Activated CD4-positive, alpha-beta T cell treated with anti-CD3 and anti-CD28 coated beads, Interleukin-2, amount 10 ng/mL, durations not matched to agents 7 days and 5 days (primary cell): ENCODE measurements at places on chromosomes 2 and 18. TPM values are rescaled to one million over a fixed set of nuclear protein-coding genes. Genes with fewer than 3 reads are reported as not detected.

GRCh38 chr2:49035481-49035880 is 118.8 kb downstream of the FSHR start:
- H3K4me3 ChIP-seq, result no peak overlapping the region
- H3K27ac ChIP-seq, result no peak overlapping the region
- no peaks in the 10 kb centered on the region for H3K4me1 ChIP-seq
- no peaks in the 10 kb centered on the region for H3K36me3 ChIP-seq
- no peak for DNase-seq
- no peaks in the 10 kb centered on the region for H3K27me3 ChIP-seq

DNA sequence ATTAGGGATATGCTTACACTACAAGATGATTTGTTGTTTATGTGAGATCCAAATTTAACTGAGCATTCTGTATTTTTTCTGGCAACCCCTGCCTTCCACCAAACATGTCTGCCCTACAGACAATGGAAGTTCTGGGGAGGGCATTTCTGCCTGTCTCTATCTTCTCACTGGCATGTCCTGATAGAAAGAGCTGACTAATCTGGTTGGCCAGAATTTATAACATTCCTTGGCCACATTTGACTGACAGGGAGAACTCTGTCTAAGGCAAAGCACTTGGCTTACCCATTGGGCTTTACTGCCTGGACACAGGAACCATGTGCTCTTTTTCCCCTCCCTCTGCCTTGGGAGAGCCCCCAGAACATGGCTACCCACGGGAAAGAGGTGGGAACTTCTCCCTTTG is 70.6 kb upstream of the TMEM178A start:
- H3K27me3 ChIP-seq, result no peaks in the 10 kb centered on the region
- no peak for DNase-seq
- H3K4me1 ChIP-seq, result no peaks in the 10 kb centered on the region
- H3K36me3 ChIP-seq, result no peaks in the 10 kb centered on the region

GRCh38 chr2:104434318-104434792 is 419.6 kb upstream of the POU3F3 start:
- DNase-seq, result peak; percentile 6
- H3K27ac ChIP-seq, result no peak overlapping the region
- H3K36me3 ChIP-seq, result no peaks in the 10 kb centered on the region
- peaks cover 12% of the 10 kb centered on the region for H3K4me1 ChIP-seq

- H3K36me3 ChIP-seq, result no peaks in the 10 kb centered on the region
- peaks cover 21% of the 10 kb centered on the region for H3K27me3 ChIP-seq
- no peaks in the 10 kb centered on the region for H3K4me1 ChIP-seq
- H3K27ac ChIP-seq, result no peak overlapping the region
- no peak overlapping the region for H3K4me3 ChIP-seq
Measured at GRCh38 chr18:25935356-25935755, 155.1 kb downstream of the SS18 start.

GRCh38 chr2:172701250-172701649 is 34.4 kb upstream of the RAPGEF4 start:
- peaks cover 11% of the 10 kb centered on the region for H3K4me1 ChIP-seq
- no peak overlapping the region for H3K27ac ChIP-seq
- H3K27me3 ChIP-seq, result peaks cover 7% of the 10 kb centered on the region
- DNase-seq, result no peak
- H3K36me3 ChIP-seq, result no peaks in the 10 kb centered on the region

DNA sequence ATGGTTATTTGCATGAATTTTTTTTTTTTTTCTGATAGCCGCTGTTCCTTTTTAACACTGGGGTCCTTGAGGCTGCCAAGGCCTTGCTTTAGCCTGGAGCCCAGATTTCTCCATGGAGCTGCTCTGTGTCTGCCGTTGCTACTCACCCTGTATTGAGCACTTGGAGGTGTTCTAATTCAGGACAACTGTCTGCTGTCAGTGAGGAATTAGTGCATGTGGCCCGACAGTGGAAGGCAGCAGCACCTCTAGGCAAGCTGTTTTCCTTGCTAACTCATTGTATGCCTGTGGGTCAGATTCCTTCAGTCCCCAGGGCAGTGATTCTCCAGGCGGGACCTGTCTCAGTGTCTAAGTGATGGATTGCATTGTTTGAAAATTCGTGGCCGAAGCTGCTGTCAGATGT is 147.7 kb upstream of the DPP10 start:
- no peak overlapping the region for H3K27ac ChIP-seq
- no peak for DNase-seq
- H3K27me3 ChIP-seq, result no peaks in the 10 kb centered on the region
- H3K4me3 ChIP-seq, result no peak overlapping the region
- H3K4me1 ChIP-seq, result no peaks in the 10 kb centered on the region
- no peaks in the 10 kb centered on the region for H3K36me3 ChIP-seq

DNA sequence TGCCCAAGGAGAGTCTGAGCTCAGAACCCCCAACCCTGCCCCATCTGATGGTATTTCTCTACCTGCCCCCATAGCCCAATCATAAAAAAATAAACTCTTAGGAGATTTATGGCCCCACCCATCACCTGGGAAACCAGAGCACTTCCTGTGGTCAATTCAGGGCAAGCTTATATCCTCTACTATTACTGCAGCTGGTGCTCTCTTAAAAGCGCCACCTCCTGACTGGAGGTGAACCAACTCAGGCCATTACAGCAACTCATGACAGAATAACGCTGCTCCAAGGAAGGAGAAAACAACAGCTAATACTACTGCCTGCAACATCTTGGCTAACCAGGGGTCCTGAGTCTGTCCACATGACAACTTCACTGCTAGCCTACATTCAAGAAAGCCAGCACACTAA is 195.7 kb downstream of the MTCL1 start:
- no peak overlapping the region for H3K27ac ChIP-seq
- no peaks in the 10 kb centered on the region for H3K4me1 ChIP-seq
- no peaks in the 10 kb centered on the region for H3K36me3 ChIP-seq
- peaks cover 29% of the 10 kb centered on the region for H3K27me3 ChIP-seq

- no peak for DNase-seq
- no peaks in the 10 kb centered on the region for H3K36me3 ChIP-seq
- no peak overlapping the region for H3K4me3 ChIP-seq
- H3K27ac ChIP-seq, result no peak overlapping the region
- no peaks in the 10 kb centered on the region for H3K4me1 ChIP-seq
Measured at GRCh38 chr2:231330311-231330710, 65.2 kb upstream of the B3GNT7 start.

GRCh38 chr2:98908931-98909316 is 27.1 kb downstream of the CRACDL start:
- peaks cover 32% of the 10 kb centered on the region for H3K4me1 ChIP-seq
- H3K27ac ChIP-seq, result no peak overlapping the region
- H3K4me3 ChIP-seq, result no peak overlapping the region
- DNase-seq, result no peak

DNA sequence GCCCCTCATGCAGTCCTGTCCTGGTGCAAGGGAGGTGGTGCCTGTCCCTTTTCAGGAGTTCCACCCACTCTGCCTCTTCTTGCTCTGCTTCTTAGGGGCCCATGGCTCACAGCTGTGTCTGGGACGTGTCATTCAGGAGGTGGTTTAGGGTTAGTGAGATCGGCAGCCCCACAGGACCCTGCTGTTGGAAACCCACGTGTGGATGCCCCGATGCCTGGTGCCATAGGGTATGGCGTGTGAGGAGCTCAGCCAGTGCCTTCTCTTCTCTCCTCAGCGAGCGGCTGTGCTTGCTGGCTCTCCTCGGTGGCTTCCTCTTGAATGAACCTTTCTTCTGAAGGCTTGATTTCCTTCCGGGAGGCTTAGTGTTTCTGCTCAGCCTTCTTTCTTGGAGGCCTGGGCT is 55.2 kb downstream of the LDLRAD4 start:
- H3K27me3 ChIP-seq, result no peaks in the 10 kb centered on the region
- peak; percentile 55 for DNase-seq
- H3K4me1 ChIP-seq, result peaks cover 59% of the 10 kb centered on the region
- H3K4me3 ChIP-seq, result peak overlapping the region; percentile 67
- peaks cover 15% of the 10 kb centered on the region for H3K36me3 ChIP-seq

DNA sequence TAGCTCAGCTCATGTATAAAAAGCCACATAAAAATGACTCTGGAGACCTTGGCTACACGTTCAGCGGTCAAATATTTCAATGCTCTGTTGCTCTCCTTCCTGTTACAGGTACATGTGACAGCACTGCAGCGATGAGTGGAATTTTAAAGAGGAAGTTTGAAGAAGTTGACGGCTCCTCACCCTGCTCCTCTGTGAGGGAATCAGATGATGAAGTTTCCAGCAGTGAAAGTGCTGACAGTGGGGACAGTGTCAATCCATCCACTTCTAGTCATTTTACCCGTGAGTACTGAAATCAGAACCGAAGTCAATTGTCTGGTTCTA is 125.4 kb downstream of the CSRNP3 start:
- peaks cover 2% of the 10 kb centered on the region for H3K27me3 ChIP-seq

DNA sequence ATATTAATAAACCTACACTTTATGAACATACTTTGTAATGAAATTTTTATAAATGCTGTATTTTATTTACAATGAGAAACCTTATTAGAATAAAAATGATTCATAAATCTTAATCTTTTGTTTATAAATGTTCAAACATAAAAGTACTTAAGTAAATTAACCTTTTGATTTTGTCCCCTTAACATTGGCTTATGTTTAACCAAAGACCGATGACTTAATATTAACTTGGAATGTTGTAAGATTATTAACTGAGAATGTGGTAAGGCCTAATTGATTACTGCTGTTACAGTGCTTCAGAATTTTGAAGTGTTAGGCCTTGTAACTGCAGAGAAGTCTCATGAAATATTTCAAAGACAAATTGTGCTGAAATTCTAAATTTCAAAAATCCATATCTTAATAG is 5.7 kb downstream of the CPS1 start:
- H3K27ac ChIP-seq, result no peak overlapping the region
- no peaks in the 10 kb centered on the region for H3K27me3 ChIP-seq
- no peaks in the 10 kb centered on the region for H3K4me1 ChIP-seq

- H3K27me3 ChIP-seq, result peaks cover 35% of the 10 kb centered on the region
- no peaks in the 10 kb centered on the region for H3K4me1 ChIP-seq
- H3K4me3 ChIP-seq, result no peak overlapping the region
- no peak for DNase-seq
- H3K27ac ChIP-seq, result no peak overlapping the region
Measured at GRCh38 chr2:27291865-27292264, 9.6 kb downstream of the TRIM54 start.

- no peak for DNase-seq
- H3K36me3 ChIP-seq, result no peaks in the 10 kb centered on the region
- H3K27me3 ChIP-seq, result peaks cover 39% of the 10 kb centered on the region
- H3K27ac ChIP-seq, result no peak overlapping the region
Measured at GRCh38 chr2:238852206-238852869, 4.5 kb downstream of the TWIST2 start.

DNA sequence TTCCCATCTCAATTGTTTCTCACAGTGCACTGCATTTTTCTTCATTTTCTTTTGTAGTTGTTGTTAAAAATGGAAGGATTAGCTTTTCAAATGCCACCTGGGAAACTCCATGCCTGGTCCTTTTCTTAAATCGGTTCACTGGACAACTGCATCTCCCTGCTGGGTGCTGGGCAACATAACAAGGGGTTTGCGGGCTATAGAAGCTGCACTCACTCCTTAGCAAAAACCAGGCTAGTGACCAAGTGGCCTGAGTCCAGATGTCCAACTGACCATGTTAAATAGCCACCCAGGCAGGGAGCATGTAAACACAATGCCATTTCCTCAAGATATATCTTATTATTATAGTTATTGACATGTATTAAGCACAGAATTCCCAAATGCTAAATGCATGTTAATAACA is 264.9 kb downstream of the ICOS start:
- H3K4me3 ChIP-seq, result no peak overlapping the region
- no peak for DNase-seq
- H3K27ac ChIP-seq, result no peak overlapping the region
- peaks cover 10% of the 10 kb centered on the region for H3K4me1 ChIP-seq

GRCh38 chr18:2223849-2224248 is 347.5 kb downstream of the METTL4 start:
- H3K36me3 ChIP-seq, result no peaks in the 10 kb centered on the region
- DNase-seq, result no peak
- H3K4me1 ChIP-seq, result no peaks in the 10 kb centered on the region
- no peaks in the 10 kb centered on the region for H3K27me3 ChIP-seq
- no peak overlapping the region for H3K27ac ChIP-seq

- no peak overlapping the region for H3K27ac ChIP-seq
- no peak for DNase-seq
Measured at GRCh38 chr2:180145163-180145562, 138.1 kb upstream of the CWC22 start.

DNA sequence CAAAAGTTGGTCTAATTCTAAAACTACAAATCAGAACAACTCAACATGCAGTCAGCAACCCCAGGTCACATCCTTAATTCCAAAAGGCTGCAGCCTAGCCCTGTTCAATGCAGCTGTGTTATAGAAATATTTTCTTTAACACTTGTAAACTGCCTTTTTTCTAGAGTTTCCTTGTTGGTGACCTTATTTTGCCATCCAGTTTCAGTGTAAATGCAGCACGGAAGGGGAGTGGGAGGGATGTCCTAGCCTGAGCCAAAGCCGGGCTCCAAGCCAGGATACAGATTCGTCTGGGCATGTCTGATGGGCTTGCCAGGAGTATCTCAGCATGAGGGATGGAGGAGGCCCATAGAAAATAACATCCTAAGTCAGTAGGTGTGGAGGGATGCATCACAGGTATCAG is 17.7 kb upstream of the SP3 start:
- no peak overlapping the region for H3K27ac ChIP-seq
- H3K4me3 ChIP-seq, result no peak overlapping the region
- no peaks in the 10 kb centered on the region for H3K27me3 ChIP-seq
- no peak for DNase-seq
- no peaks in the 10 kb centered on the region for H3K36me3 ChIP-seq
- H3K4me1 ChIP-seq, result peaks cover 9% of the 10 kb centered on the region

GRCh38 chr2:160703648-160704585 is 210.3 kb upstream of the RBMS1 start:
- no peaks in the 10 kb centered on the region for H3K36me3 ChIP-seq
- H3K27ac ChIP-seq, result no peak overlapping the region
- H3K27me3 ChIP-seq, result no peaks in the 10 kb centered on the region
- H3K4me1 ChIP-seq, result peaks cover 14% of the 10 kb centered on the region
- peak; percentile 52 for DNase-seq

- no peaks in the 10 kb centered on the region for H3K36me3 ChIP-seq
- H3K27ac ChIP-seq, result no peak overlapping the region
- no peaks in the 10 kb centered on the region for H3K4me1 ChIP-seq
- no peaks in the 10 kb centered on the region for H3K27me3 ChIP-seq
- H3K4me3 ChIP-seq, result no peak overlapping the region
Measured at GRCh38 chr2:11310212-11310611, 34.2 kb downstream of the ROCK2 start.

- no peaks in the 10 kb centered on the region for H3K27me3 ChIP-seq
- H3K4me3 ChIP-seq, result no peak overlapping the region
- H3K4me1 ChIP-seq, result no peaks in the 10 kb centered on the region
- no peak for DNase-seq
- no peak overlapping the region for H3K27ac ChIP-seq
Measured at GRCh38 chr2:16485251-16485650, 180.4 kb downstream of the CYRIA start.

CCBE1 gene
- not detected for total RNA-seq

C2orf80 gene
- total RNA-seq, result not detected

TRIB2 gene
- 85.4 TPM for total RNA-seq

CASP10 gene
- 49.6 TPM for total RNA-seq

BMP10 gene
- total RNA-seq, result not detected

UGT1A5 gene
- not detected for total RNA-seq

HAAO gene
- total RNA-seq, result not detected

PPM1G gene
- 109 TPM for total RNA-seq
